GF-D8 (cell line): ENCODE measurements at places on chromosomes 13 and 19.

- DNase-seq: no peak
Observed at GRCh38 chr13:23899555-23899954, 2.3 kb upstream of the C1QTNF9B start.

- DNase-seq: no peak
Observed at GRCh38 chr19:34787059-34787824, 14.2 kb upstream of the ZNF599 start.

- DNase-seq: no peak
Observed at GRCh38 chr13:26560456-26560855, 3.0 kb downstream of the WASF3 start.

GRCh38 chr13:74134221-74134776 is at the start of gene KLF12:
TSS of gene KLF12 (minus strand) at chr13:74134404.
- no peak for DNase-seq

DNA sequence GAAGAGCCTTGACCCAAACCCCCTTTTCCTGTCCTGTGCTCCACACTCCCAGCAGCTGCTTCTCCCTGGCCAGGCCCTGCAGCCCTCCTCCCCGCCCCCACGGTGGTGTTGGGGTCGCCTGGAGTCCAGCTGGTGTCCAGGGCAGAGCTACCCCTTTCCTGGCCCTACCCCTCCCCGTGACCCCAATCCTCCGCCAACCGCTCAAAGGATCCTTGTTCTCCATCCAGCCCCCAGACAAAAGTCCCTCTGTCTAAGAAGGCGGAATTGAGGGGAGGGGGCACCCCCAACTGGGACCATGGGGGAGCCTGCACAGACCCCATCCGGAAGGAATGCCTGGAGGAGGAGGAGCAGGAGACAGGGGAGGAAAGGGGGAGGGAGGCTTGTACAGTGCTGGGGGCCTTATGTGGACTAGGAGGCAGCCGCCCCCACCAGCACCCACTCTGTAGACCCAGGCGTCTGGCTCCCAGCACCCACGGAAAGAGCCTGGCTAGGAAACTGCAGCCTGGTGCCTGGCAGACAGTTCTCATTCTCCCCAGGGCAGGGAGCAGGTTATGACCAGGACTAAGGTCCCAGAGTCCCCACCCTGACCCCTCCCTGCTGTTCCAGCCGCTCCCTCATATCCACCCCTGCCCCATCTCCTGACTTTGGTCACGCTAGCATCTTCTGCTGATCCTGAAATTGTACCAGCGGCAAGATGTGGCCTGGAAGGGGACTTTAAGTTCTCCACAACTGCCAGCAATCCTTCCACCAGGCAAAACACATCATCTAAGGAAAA is at the start of gene FXYD3:
FXYD3 (plus strand) TSS at position 647 of the 775 bp plus-strand sequence. CDS start 3,554 bp downstream, outside the sequence.
- no peak for DNase-seq

DNA sequence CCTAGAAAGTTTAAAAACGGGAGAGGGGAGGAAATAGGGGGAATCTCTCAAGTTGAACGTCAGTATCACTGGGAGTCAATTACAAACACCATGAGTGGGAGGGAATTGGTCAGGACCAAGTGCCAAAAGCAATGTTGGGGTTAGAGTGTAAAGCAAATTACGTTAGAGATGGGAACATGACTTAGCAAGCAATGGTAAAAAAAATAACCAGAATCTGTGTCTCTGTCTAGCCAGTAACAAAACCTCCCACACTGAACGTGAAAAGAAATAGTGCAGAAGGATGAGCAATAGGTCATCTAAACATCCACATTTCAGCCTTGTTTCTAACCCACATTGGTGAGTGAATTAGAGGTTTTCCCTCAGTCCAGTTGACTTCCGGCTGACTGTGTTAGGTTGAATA is 242.2 kb downstream of the COG6 start:
- DNase-seq: no peak

- no peak for DNase-seq
Observed at GRCh38 chr13:67148161-67148571, 82.0 kb downstream of the PCDH9 start.

GRCh38 chr19:1214862-1215731 is 9.5 kb downstream of the STK11 start:
- DNase-seq: no peak

DNA sequence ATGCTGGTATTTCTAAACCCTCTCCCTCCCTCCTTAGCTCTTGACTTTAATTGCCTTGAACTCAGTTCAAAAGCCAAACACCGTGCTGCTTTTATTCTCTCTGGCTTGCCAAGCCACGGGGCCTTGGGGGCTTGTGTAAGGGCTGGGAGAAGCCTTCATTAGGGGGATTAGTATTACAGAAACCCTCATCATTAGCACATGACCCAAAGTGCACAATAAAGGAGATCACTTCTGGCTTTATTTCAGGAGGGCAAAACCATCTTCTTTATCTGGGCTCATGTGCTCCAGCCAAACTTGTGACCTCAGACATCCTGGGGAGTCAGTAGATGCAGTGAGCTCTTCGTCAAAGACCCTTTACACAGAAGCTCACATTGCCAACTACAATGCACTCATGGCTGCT is at the start of gene DCT:
DCT (minus strand) TSS at position 67 of the 400 bp plus-strand sequence. CDS start 427 bp downstream, outside the sequence.
- DNase-seq: no peak

DNA sequence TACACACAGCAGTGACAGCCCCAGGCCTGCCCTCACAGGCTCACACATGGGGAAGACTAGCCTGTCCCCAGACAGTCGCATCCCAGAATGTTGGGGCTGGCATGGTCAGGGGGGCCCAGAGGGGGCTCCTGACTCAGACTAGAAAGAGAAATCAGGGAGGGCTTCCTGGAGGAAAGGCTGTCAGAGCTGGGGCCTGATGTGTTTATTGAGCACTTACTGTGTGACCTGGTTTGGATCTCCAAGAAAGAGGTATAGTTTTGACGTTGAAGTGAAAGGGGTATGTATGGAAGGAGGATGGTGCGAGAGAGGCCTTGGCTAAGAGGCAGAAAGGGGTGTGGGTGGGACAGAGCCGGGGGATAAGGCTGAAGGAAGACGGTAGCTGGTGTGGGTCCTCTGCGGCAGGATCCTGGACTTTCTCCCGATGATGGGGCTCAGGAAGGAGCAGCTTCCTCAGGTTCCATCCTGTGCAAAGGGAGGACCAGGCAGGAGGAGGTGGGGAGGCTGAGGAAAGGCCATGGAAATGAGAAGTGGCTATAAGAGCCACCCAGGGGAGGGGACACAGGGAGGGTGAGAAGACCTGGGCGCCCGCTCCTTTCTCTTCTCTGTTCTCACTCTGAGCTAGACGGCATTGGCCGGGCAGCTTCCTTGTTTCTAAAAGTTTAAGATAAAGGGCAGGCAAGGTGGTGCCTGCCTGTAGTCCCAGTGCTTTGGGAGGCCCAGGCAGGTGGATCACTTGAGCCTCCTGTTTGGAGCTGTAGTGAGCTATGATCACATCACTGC is 16.1 kb upstream of the BCL3 start:
- DNase-seq: no peak

GRCh38 chr13:40389081-40389641 is 277.3 kb downstream of the FOXO1 start:
- no peak for DNase-seq

DNA sequence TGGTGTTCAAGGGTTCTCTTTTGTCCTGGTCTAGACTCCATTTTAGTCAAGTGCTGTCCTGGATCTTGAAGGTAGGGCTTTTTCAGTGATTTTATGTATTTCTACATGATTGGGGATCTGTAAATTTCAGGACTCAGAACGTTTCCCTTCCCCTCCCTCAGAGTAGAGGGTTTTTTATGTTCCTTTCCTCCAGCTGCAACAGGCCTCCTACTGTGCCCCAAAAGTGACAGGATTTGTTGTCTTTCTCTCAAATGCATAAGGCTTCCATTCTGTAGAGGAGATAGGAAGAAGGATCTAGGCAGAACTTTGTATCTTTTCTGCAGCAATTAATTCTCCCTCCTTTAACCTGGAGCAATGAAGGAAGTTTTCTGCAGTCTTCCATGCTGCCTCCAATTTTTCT is 251.3 kb downstream of the MAB21L1 start:
- DNase-seq: no peak

- no peak for DNase-seq
Observed at GRCh38 chr19:52948025-52948770, 14.5 kb downstream of the ZNF816 start.

- DNase-seq: no peak
Observed at GRCh38 chr19:3813473-3814392, 27.6 kb upstream of the MATK start.
